ENCODE measurements at places on chromosomes 5 and 9.

GRCh38 chr9:28136113-28136512, 562.8 kb upstream of the C9orf72 start:
- no peak for DNase-seq

DNA sequence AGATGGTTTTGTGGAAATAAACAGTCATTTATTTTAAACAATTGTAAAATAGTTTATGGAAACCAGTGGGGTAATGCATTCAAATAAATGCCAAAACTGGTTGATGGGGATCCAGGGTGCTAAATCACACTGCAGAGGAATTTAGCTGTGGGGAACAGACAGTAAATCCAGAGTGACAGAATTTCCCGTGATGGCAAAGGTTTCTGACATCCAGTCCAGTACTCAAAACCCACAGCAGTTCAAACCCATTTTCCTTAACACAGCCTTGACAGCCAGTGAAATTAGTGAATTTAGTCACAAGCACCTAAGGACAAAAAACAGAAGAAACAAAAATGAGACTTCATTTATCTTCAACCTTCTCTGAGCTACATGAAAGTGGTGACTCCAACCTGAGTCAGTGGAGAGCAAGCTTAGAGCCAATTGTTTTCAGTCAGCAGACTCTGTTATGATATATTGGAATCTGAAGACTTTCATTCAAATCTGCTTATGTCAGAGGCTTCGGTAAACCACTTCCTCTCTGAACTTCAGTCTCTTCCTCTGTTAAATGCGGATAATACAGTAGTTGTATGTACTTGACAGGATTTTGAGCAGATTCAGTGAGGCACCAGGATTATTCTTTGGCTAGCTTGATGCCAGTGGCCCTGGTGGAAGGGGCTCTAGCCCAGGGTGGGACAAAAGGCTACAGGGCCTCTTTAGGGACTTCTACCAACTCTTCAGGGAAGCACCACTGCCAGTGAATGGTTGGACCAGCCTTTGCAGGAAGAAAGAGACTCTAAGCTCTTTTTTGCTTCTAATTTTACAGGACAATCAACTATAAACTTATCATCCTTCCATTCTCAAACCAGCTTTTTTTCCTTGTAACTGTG, 185.3 kb downstream of the MAPKAP1 start:
- DNase-seq = no peak

- no peak for DNase-seq
Measured at GRCh38 chr9:75788006-75788634, 102.4 kb upstream of the PCSK5 start.

DNA sequence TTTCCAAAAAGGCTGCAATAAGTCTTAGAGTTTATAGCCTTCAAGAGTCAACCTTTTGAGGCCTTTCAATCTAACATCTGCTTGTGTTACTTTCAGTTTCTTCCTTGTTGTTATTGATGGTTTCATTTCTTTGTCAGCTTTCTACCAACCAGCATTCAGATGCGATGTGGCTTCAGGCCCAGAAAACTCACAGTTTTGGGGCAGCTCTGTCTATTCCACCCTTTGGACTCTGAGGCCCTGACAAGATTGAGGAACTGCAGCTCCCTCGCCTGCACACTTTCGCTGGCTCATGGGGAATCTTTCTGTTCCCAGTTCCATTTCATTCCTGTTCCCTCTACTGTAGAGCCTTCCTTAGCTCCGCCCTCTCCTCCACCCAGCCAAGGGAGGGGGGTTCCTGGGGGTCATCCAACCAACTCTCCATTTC, 13.3 kb upstream of the WHRN start:
- DNase-seq = no peak

GRCh38 chr9:126471084-126471624, 142.6 kb upstream of the LMX1B start:
- no peak for DNase-seq

- DNase-seq = no peak
Measured at GRCh38 chr5:68465934-68466551, 250.5 kb downstream of the PIK3R1 start.
